ENCODE measurements at places on chromosomes 5 and 9.
A peak's percentile ranks its signal among the peaks of the same experiment; 100 is the strongest.

GRCh38 chr9:131776473-131776872, 36.6 kb upstream of the RAPGEF1 start:
- no peak for DNase-seq

DNA sequence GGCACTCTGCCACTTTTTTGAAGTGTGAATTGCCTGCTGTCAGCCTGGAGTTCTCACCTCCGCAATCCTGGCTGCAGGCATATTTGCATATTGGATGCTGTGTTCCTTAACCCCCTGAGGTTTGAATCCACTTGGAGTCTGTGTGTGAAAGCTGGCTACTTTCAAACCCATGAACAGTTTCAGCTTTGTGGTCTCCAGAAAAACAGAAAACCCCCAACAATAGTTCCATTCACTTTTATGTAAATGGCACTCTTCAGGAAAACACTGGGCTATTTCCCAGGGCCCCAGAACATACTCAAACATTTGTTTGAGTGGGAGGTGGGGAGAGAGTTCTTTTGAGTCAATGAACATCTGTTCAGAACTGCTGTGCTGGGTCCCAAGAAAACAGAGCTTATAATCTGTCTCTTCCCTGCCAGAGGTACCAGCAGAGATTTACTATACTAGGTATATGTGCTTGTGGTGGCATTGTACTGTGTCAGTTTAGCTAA, 5.0 kb downstream of the NUDT2 start:
- DNase-seq: no peak

GRCh38 chr5:158166424-158166823, 307.5 kb upstream of the CLINT1 start:
- no peak for DNase-seq

DNA sequence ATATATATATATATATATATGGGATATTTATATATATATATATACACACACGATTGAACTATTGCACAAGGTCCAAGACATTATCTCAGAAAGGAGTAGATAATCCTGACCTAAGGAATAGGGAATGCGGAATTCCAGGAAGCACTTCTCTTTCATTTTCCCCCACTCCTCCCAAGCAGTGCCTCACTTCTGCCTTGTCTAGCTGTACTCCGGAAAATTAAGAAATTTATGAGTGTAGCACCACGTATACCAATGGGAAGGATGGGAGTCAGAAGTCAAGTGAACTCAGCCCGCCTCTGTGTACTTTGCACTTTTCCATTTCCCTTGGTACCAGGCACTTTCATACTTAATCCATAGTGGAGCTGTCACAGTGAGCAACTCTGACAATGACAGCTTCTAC, 10.9 kb downstream of the SLC36A1 start:
- DNase-seq: no peak

DNA sequence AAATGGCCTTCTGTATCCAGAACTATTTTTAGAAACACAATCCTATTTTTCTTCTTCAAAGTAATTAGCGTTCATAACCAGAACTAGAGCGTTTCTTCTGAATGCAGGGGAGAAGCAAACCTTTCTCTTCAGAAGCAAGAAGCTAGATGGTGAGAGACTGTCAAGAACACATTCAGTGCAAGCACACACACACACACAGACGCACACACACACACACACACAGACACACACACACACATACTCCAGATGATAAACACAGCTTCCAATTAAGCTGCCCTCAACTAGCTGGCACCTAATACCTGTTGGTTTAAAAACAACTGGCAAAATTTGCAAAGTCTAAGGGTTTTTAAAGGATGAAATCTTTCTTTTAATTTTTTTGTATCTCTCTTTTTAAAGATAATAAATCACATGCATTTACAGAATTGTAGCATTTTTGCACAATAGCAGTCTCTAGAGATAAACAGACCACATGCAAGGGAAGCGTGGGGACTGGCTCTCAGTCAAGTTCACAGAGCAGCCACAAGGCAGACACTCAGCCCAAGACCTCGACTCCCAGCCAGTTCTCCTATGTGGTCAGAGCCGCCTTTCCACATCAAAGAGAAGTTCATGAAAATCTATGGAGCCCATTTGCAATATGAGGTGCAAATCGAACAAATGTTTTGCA, 138.5 kb downstream of the TTLL11 start:
- no peak for DNase-seq

DNA sequence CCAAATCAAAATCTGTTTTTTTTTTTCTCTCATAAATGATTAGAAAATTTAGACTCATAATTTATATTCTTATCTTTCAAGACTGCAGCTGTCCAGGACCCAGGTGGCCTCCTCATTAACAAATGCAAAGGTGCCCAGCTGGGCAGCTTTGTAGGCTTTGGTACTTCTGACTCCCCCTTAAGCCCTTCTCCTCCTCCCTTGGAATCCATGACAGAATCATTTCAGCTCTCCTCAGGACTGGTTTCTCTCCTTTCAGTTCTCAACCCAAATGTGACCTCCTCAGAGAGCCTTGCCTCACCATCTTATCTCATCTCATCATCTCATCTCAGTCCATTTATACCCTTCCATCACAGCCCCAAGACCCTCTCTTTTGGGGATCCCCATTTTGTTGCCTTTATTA, 221.7 kb downstream of the KIAA0825 start:
- DNase-seq: no peak

DNA sequence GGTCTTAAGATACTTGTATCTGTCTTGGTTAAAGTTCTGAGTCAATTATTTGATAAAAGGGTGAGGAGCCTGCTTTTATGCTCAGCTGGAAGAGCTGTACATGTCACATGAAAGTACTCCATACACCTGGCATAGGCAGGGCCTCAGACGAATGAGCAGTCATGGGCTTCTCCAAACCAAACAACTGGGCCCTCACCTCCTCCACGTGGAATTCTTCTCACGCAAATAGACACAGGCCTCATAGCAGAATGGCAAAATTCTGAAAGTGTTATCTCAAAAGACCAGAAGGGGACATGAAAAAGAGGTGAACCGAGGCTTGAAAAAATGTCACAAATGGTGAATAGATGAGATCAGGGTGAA, 48.6 kb downstream of the FAM240B start:
- no peak for DNase-seq

GRCh38 chr9:31556667-31557463, 827.6 kb upstream of the ACO1 start:
- DNase-seq: no peak

GRCh38 chr5:133291524-133291923, 239.7 kb downstream of the HSPA4 start:
- DNase-seq: no peak

GRCh38 chr5:669842-670395, 23.2 kb downstream of the TPPP start:
- no peak for DNase-seq

- no peak for DNase-seq
These were observed 17.5 kb upstream of the TMEFF1 start for GRCh38 chr9:100455470-100455869.

DNA sequence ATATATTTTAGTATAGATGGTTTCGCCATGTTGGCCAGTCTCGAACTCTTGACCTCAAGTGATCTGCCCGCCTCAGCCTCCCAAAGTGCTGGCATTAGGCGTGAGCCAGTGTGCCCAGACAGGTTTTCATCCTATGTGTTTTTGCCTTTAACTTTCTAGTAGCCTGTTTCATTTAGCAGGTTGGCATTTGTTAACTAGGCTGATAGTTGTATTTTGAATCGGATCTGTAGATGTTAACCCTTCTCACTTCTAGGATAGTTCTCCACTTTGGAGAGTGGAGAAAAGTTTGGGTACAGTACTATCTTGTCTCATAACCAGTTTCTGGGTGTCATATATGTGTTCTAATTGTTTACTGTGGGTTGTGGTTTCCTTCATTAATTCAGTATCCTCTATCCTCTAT, 7.3 kb upstream of the FGF18 start:
- no peak for DNase-seq

DNA sequence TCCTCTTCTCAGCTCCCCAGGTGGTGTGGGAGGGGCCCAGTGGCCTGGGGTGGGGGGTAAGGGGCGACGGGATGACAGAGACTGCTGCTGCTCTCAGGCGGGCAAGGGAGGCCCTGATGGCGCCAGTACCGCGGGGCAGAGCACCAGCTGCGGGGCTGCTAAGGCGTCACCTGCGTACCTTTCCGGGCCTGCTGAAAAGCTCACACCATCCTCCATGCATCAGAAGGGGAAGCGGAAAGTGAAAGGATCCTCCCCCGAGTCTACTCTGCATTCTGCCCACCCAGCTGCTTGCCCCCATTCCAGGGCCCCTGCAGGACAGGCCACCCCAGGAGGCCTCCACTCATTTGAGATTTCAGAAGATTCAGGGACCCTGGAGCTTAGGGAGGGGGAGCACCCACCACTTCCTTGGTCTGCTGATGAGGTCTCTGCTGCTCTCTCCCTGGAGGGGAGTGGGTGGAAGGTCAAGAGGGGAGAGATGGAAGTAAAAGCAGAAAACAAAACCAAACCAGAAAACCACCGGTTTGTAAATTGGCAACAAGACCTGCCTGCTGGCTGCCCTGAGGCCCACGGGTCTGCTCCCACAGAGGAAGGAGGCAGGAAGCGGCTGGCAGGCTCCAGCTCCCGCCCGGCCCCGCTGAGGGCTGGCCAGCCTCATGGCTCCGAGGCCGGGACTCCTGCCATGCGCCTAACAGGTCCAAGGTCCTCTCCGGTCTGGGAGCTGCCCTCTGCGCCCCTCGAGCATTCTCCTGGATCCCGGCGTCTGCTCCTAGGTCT, 33.6 kb downstream of the PRRT1B start:
- DNase-seq: peak; percentile 12

GRCh38 chr5:91384671-91385430, 1.7 kb upstream of the ARRDC3 start:
- no peak for DNase-seq

DNA sequence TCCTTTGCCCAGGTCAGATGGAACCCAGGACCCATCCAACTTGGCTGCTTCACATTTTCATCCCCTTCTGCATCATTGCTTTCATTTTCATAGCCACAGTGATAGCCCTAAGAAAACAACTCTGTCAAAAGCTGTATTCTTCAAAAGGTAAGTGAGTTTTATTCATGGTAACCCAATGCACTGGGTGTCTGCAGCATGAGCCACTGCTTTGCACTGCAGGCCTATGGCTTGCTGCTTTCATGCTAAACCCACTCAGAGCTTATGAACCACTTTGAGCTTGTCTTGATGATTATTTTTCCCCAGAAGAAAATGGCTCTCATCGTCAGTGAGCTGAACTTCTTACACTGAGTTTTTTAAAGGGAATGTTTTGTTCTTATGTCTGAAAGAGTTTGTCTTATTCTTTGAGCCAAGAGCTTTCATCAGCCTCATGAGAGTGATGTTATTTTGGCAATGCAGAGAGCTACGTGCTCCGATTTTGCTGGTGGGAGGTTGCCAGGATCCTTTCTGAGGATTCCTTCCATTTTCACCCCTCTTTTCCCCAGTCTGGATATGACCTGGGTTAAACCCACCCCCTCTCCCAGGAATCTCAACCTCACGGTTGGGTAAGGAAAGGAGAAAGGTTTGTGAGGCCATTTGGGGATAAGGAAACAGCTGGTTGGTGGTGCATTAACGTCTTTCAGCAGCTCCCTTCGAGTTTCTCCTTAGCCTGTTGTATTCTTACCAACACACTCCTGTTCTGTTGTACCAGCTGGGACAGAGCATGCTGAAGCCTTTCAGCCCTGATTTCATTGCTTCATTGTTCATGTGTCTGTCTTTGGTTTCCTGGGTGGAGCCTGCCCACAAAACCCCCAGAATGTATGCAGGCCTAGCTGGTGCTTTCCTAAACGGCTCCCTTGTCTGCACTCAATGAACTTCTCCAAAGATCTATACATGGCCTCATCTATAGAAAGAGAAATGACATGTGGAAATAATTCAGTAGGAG, 47.6 kb downstream of the PDCD1LG2 start:
- DNase-seq: peak; percentile 6

DNA sequence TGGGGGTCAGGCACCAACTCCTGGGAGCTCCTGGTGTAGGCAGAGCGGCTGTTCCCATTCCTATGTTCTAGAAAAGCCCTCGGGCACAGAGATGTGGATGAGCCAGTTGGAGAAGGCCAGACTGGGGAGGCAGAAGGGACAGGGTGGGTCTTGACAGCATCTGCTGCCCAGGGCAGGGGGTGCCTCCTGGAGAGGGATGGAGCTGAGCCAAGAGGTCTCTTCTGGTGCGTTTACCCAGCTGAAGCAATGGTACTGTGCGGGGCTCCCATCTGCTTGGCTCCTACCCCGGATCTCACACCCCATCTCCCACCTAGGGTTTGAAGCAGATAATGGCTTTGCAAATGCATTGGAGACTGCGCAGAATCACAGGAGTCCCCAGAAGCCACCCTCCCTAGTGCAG, 41.3 kb downstream of the SHB start:
- no peak for DNase-seq

GRCh38 chr9:69494763-69495162, 169.7 kb downstream of the ENTREP1 start:
- no peak for DNase-seq

DNA sequence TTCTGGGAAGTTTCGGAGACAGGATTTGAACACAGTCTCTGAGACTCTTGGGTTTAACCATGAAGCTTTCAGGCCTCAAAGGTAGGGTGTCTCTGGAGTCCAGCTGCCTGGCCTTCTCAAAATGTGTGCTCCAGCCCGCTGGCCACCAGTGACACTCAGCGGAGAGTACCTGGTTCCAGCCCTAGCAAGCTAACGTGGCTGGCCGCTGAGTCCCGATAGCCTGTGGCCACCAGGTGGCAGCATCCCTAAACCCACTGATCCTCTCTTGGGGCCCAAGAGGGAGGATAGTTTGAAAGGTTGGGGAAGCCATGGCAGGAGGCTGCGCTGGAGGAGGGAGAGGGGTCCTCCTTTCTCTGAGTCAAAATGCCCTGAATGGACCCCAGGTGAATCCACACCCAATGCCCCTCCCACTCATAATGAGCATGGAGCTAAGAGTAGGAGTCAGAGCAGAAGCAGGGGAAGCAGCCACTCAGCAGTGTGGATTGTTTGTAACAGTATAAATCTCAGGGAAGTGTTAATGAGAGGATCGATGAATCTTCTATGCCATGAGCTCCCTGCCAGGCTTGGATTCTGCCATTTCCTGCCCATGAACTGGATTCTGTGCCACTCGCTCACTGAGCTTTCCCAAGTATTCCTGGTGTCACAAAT, 5.4 kb upstream of the TIFAB start:
- DNase-seq: peak; percentile 8

DNA sequence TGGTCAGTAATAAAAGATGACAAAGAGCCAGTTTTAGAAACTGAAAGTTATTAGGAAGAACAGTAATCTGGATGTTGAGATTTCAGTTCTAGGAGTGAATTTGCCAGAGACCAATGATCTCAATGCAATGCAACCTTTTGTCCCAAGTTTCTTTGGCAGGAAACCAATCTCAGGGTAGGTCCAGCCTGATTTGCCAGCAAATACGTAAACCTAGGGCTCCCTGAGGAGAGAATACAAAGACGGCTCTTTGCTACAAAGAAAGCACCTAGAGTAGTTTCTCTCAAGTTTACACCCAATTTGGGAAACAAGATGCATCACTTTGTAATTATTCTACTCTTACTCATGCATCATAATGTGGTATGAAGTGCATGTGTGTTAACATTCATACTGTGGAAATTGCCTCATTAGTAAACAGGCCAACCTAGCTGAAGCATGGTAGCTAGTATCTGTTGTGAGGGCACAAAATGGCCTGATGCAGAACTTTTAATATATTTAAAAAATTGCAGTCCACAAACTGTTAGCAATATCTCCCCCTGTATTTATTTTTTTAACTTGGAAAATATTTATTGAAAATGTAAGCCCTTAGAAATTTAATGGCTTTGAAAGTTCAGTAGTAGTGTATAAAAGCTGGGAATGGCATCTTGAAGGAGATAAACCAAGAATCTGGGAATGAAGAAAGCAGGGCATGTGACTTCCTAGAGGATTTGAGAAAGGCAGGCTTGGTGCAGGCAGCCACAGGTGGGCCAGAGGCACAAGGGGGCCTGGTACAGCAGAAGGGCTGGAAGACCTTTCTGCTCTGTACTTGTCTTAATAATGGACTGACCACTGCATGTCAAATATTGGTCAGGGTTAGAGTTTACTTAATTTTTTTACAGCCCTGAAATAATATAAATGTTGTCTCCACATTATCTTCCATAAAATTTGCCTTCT, 59.5 kb downstream of the MAST4 start:
- DNase-seq: no peak
